ENCODE measurements at places on chromosomes 16 and 17.
A peak's percentile ranks its signal among the peaks of the same experiment; 100 is the strongest.

DNA sequence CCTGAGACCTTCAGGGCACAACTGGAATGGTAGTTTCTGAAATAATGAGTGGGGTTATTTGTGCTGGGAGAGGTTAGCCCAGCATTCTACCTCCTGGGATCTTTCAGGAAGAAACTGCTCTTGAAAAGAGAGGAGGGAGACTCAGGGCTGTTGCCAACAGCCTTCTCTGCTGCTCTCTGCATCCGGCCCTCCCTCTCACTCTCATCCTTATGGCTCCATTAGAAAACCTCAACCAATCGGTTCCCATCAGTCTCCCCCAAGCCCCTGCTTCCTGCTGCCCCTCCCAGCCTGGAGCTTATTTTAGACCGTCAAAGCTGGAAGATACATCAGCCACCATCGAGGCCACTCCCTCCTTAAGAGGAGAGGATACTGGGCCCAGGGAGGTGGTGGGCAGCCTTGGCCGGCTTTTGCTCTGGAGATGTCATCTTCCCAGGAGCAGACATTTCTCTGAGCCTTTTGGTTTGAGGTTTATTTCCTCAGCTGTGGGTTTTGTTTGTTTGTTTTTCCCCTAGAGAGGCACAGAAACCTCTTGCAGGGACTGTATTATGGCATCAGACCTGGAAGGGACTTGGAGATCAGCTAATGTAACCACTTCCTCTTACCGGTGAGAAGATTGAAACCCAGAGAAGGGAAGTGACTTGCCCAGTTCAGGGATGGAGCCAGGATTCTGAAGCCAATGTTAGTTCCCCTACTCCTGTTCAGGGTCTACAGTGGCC, 2.7 kb downstream of the MPRIP start:
- DNase-seq = peak; percentile 90

- no peak for DNase-seq
These were observed 32.9 kb upstream of the GOSR2 start for GRCh38 chr17:46889992-46890564.

GRCh38 chr16:4315186-4316107, at the start of gene GLIS2:
Gene GLIS2 (plus strand): TSS chr16:4316067. CDS start chr16:4332281, 16,214 bp downstream.
- peak; percentile 38 for DNase-seq

DNA sequence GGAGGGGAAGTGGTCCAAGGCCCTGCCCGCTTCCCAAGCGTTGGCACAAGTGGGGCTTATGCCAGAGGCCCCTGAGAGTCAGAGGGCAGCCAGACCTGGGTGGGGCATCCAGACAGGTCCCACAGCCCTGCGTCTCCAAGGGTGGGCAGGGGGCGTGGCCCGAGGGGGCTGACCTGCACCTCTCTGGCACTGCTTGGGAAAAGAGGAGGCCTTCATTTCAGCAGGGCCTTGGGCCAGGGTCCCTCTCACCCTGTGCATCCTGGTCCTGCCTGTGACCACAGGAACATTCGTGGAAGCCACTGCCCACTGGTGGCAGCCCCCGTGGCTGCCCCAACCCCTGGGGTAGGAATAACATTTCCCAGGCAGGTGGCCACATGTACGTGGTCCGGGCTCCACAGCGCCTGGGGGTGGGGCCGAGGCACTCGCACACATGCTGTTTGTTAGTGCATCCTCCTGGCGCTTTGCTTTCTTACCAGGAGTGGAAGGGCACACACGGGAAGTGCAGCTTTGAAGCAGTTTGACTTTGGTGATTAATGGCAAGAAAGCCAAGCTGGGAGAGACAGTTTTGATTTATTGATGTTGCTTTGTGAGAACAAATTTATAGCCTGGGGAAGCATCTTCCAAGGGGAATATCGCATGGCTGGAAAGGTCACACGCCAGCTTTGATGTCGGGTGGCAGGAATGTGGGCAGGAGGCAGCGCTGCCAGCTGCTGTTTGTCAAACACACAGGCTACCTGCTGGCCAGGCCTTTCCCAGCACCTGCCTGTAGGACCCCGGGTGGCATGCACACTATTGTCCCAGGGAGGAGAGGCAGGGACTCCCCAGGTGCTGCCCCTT, 4.3 kb downstream of the CENPX start:
- DNase-seq = no peak

DNA sequence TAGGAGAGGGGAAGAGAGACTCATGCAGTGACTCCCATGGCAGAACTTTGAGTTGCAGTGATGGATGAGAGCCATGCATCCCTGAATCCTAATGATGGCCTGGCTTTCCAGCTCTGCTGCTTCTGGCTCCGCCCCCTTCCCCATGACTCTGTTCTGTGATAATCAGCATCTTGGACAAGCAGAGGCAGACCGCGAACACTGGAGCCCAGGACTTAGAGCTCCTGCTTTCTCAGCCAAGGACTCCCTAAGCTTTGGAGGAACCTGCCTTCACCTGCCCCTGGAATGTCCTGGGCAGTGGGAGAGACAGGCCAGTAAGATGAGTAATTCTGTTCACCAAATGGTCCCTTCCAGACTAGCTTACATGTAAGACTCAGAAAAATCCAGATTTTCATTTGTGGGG, 12.5 kb downstream of the CCDC92B start:
- DNase-seq = no peak
